ENCODE measurements at places on chromosomes 1 and 21.

DNA sequence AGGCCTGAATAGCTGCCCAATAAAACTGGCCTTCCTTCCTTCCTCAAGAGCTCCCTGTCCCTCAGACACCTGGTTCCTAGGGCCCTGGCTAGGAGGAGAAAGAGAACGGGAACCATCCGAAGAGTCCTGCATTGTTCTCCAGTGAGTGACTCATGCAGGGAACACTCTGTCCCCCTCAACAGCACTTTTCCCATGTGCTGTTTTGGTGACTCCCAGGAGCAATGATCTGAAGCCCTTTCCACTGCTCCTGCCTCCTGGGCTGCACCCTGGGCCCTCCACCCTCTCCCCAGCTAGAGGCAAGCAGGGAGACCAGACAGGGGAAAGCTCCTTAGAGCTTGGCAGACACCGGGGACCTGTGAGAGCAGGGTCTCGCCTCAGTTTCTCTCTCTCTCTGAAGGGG lies 18.9 kb downstream of the TNNT2 start:
- H3K27ac ChIP-seq = no peak overlapping the region
- H3K4me3 ChIP-seq = no peak overlapping the region
- H3K36me3 ChIP-seq = no peaks in the 10 kb centered on the region
- no peak for DNase-seq

- peaks cover 9% of the 10 kb centered on the region for H3K4me1 ChIP-seq
- H3K4me3 ChIP-seq = no peak overlapping the region
- no peak overlapping the region for H3K27ac ChIP-seq
- no peaks in the 10 kb centered on the region for H3K36me3 ChIP-seq
- H3K27me3 ChIP-seq = peaks cover 28% of the 10 kb centered on the region
Observed at GRCh38 chr1:116982319-116983004, 19.1 kb upstream of the CD101 start.

- H3K4me3 ChIP-seq = no peak overlapping the region
- H3K4me1 ChIP-seq = peaks cover 2% of the 10 kb centered on the region
- no peaks in the 10 kb centered on the region for H3K36me3 ChIP-seq
Observed at GRCh38 chr21:41703857-41704501, 62.9 kb downstream of the RIPK4 start.

DNA sequence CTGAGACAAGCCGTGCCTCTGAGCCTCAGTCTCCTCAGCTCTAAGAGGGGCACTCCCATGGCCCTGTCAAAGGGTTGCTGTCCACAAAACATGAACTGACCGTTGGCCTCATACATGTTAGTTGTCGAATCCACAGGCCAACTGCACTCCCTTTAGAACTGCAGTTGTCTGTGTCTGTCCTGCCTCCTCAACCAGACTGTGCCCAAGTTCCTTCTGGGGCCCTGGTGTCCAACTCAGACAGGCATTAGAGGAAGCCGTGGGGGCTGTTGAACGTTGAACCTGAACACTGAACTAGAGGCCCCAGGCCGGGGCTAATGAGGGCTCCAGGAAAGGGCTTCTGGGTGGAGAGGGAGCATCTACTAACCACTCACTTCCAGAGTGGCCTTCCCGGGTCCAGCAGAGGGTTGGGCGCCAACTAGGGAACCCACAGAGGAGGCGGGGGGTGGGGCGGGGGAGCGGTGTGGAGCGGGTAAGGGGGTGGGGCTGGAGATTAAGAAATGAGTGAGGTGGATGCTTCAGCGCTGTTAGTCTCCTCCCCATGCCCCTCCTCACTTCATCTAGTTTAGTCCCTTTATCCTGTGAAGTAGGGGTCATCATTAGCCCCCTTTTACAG lies at the start of gene RAB42:
TSS of gene RAB42 (plus strand) at position 558 of the 613 bp plus-strand sequence. CDS start 247 bp downstream, outside the sequence.
- no peaks in the 10 kb centered on the region for H3K4me1 ChIP-seq
- DNase-seq = no peak
- H3K27me3 ChIP-seq = peaks cover 9% of the 10 kb centered on the region
- no peak within 1 kb of the TSS for H3K27ac ChIP-seq
- H3K4me3 ChIP-seq = peak within 1 kb of the TSS; percentile 74

- no peak for DNase-seq
- no peak overlapping the region for H3K27ac ChIP-seq
- no peaks in the 10 kb centered on the region for H3K4me1 ChIP-seq
Observed at GRCh38 chr1:56320464-56321149, 258.8 kb downstream of the PLPP3 start.

DNA sequence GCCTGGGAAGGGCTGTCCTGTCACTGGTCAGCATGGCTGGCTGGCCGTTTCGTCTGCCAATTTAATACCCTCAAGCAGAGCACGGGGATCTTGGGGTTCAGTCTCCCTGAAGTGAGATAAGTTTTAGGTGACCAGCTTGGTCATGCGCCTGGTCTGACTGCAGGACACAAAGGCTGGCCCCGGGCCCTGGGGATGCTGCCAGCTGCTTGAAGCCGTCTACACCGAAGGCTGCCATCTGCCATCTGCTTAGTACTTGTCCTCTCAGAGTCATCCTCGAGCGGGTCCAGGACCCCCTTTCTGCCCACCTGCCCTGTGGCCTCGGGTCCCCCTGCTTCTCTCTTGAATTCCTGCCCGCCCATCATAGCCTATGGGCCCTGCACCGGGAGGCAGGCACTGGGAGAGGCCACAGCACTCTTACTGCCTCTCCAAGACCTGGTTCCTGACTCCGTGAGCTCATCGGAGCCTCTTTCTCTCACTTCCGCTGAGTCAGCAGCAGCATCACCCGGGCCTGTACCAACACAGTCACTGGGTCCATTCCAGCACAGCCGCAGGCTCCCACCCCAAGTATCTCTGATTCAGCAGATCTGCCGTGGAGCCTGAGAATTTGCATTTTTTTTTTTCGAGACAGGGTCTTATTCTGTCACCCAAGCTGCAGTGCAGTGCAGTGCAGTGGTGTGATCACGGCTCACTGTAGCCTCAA lies 7.0 kb downstream of the FBLIM1 start:
- no peak overlapping the region for H3K4me3 ChIP-seq
- H3K27me3 ChIP-seq = peaks cover 81% of the 10 kb centered on the region
- no peak overlapping the region for H3K27ac ChIP-seq
- no peaks in the 10 kb centered on the region for H3K36me3 ChIP-seq
- no peak for DNase-seq

Data from effector memory CD8-positive, alpha-beta T cell (primary cell).